RPMI7951 (cell line): ENCODE measurements at places on chromosomes 5 and 9.

- DNase-seq: no peak
Observed at GRCh38 chr5:10536511-10536910, 27.4 kb upstream of the ANKRD33B start.

DNA sequence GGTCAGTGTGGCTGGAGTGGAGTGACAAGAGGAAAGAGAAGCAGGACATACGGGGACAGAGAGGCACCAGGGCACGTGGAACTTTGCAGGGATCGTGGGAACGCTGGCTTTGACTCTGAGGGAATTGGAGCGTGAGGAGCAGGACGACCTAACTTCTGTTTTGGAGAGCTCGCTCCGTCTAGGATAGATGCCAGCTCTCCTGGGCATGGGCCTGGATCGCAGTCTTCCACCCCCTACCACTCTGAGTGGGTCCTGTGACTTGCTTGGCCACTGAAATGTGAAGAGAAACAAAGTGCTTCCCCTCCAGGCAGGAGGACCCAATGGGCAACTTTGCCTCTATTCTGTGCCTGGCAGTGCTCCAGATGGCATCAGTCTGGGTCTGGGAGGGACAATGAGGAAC lies 8.7 kb upstream of the SH3PXD2B start:
- DNase-seq: no peak

GRCh38 chr5:132473019-132473531 lies 17.5 kb downstream of the IRF1 start:
- DNase-seq: no peak

GRCh38 chr5:125315306-125315705 lies 568.9 kb upstream of the ZNF608 start:
- DNase-seq: no peak

DNA sequence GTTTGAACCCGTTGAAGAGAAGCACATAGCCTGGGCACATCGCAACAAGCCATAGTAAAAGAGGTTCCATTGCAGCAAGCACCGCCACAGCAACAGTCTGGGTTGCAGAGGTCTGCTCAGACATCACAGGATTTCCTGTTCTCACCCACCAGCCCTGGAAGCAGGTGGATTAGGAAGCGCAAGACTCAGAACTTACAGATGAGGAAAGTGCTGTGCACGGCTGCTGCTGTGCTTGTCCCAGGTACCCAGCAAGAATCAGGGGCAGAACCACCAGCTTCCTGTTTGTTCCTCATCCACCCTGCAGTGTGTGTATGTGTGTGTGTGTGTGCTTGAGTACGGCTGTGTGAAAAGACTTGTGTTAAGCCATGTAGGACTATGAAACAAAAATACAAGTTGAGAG lies 124.7 kb upstream of the IRX2 start:
- DNase-seq: no peak
